ENCODE measurements at places on chromosomes 16 and 17.

- no peak for DNase-seq
Observed at GRCh38 chr17:6444571-6445335, 498 bp downstream of the PIMREG start.

DNA sequence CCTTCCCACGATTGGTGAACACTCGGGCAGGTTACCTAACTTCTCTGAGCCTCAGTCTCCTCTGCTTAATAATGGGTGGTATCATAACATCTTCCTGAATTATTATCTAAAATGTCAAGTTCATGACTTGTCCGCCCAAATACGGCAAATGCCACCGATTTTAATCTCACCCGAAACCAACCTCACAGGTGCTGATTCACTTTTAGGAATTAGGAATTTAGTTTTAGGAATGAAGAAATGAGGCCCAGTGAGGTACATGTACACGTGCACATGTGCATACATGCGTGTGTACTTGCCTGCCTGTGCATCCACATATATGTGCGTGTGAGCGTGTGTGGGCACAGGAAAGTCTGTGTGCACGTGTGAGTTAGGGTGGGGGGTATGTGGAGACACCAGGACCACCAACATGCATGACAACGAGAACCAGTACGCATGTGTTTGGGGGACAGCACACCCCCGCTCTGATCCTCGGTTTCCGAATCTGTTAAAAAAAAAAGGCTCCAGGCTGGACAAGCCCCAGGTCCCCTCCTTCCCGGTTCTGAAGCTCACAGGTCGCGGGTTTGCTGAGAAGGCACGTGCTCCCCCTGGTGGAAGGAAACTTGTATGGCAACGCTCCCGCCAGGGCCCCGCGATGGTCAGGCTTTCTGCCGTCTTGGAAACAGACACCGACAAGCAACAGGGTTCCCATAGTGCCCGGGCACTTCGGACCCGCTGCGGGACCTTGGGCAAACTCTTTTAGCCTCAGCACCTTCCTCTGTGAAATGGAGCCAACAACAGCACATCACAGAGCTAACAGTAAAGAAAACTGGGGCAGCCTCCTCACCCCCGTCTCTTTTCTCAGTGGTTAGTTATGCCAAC, 219.2 kb downstream of the RBFOX3 start:
- peak; percentile 17 for DNase-seq

DNA sequence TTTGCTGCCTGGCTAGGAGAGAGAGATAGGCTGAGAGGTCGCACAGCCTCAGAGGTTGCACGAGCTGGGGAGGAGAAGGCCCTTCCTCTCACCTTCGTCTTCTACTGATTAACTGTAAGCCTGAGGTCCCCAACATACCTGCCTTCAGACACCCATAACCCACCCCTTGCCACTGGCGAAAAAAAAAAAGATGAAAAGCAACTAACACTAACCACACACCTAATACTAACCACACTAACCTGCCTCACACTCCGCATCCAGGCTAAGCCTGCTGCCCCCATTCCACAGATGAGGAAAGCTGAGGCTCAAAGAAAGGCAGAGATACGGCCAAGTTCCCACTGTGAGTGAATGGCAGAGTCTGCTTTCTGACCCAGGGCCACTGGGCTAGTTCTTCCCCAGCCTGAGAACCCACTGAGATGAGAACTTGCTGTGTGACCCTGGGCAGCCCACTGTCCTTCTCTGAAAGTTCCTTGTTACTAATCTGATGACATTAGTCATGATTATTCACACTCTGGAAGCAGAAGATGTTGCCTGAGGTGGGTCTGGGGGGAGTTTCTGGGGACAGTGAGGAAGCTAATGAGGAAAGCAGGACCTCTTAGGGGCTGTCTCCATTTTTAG, 4.6 kb downstream of the IL21R start:
- no peak for DNase-seq

DNA sequence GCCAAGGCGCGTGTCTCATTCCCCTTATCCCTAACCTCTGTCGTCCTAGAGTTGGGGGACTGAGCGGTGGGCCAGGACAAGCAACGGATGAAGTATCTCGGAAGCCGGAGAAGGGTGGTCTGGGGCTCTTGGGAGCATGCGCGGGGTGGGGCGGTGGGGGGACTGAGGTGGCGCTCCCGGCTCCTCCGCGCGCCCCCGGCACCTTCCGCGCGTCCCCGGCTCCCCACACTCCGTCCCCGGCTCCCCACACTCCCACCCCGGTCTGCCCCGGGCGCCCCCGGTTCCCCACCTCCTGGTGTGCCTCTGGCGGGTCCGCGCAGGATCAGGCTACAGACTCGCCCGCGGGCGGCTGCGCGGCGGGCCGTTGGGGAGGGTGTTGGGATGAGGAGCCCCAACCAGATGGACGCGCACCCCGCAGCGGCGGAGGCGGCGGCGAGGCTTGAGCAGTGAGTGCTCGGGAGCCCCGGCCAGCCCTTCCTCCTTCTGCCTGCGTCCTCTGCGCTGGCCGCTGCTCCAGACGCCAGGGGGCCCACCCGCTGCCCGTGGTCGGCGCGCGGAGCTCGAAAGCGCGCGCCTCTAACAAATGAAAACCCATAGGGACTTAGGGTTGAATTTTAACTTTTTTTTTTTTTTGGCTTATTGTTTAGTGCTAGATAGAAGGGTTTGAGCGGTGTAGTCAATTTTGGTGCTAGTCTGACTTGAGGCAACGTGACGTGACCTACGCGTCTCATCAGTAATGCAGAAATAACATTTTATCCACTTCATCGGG, 5.6 kb upstream of the CRYM start:
- no peak for DNase-seq

DNA sequence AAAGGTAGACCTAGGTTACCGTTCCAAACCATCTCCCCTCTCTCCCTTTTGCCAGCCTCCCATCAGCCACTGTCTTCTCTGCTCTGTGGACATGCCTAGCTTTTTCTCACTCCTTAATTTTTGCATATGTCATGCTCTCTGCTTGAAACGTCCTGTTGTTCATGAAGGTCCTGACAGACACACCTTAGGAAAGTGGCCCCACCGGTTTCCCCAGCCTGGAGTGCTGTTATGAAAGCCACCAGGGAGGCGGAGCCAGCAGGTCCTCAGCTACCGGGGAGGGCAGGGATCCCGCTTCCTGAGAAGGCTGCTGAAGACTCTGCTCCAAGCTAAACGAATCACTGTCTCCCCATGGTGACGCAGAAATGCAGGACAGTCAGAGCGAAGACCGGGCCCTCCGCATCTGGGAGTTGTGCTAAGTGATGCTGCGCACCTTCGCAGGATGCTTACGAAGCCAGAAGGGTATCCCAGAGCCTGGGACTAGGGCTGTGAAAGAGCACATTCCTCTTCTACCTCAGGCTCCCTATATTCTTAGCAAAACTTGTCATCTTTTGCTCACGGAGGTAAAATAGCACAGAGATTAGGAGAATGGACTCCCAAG, 2.3 kb upstream of the SLC16A11 start:
- DNase-seq: no peak

DNA sequence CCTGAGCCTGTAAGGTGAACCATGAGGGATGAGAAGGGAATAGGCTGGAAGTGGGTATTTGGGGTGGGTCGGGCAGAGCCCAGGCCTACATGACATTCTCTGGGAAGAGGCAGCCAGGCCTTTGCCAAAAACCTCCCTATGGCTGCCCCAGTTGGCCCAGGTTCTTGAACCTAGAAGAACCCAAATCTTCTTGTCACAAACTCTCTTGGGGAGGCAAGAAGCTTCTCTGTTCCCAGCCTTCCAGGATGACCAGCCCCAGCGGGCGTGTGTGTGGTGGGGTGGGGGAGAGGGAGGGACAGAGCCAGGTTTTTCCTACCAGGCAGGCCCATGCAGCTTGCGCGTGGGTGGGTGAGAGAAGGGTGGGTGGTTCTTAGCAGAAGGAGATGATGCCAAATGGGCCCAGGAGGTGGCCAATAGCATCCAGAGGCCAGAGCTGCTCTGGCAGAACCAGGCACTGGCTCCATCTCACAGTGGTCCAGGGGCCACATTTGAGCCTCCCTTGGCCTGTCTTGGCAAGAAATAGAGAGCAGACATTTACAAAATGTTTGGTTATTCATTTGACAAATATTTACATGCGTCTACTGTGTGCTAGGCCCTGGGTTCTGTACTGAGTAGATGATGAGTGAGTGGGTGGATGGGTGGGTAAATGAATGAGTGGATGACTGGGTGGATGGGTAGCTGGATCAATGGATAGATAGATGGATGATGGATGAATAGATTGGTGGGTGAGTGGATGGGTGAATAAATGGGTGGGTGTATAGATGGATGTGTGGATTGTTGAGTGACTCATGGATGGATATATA, 44.3 kb upstream of the PLCG2 start:
- no peak for DNase-seq

- DNase-seq: no peak
Observed at GRCh38 chr17:7548585-7549400, at the start of gene TNFSF12. Gene TNFSF12 (plus strand): TSS chr17:7549058. CDS start chr17:7549154, 96 bp downstream.

- DNase-seq: no peak
Observed at GRCh38 chr16:1374418-1375297, 22.9 kb downstream of the GNPTG start.

GRCh38 chr16:57536306-57537193, at the start of gene CCDC102A:
Gene CCDC102A (minus strand): TSS chr16:57536571. CDS start chr16:57529177, 7,394 bp downstream.
- DNase-seq: peak; percentile 31

DNA sequence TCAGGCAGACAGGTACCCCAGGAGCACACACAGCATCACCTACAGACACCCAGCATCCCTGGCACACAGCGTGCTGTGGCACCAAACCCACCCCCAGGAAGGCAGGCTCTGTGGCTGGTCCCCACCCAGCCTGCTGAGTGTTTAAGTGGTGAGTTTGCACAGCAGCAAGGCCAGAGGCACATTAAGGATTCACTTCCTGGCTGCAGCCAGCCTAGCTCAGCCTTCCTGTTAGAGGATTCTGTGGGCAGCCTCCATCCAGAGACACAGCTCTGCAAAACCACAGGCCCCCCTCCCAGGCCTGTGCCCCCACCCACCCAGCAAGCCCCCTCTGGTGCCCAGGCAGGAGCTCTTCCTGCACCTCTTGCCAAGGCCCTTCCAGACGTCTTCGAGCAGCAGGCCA, 36.1 kb upstream of the PHB1 start:
- no peak for DNase-seq

DNA sequence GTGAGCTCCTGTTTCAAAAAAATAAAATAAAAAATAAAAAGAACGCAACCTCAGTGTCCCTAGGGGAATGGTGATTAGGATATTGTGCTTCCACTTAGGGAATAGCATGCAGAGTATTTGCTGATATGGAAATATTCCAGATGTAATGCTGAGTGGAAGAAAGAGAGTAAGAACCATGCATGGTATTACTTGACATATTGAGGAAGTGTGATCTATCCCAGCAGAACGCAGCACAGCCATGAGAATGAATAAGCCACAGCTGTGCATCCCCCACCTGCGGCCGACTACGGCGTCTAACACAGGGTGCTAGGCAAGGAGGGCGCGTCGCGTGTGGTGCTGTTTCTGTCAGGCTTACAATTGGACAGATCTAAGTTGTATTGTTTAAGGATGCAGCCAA, 49.5 kb downstream of the FOXK2 start:
- DNase-seq: no peak

- no peak for DNase-seq
Observed at GRCh38 chr16:67443265-67443664, 12.3 kb downstream of the HSD11B2 start.

DNA sequence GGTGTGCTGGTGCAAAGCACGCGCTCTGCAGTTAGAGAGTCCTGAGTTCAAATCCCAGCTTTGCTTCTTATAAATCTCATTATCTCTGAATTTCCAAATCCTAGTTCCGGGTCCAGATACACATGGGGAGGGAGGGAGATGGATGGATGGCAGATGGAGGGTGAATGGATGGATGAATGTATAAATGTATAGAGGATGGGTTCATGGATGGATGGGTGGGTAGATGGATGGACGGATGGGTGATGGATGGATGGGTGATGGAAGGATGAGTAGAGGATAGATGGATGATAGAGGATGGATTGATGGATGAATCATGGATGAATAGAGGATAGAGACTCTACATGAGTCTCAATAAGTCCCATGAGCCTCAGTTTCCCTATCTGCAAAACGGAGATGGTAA, 89.9 kb downstream of the MYH11 start:
- no peak for DNase-seq

GRCh38 chr16:17149904-17150483, 320.8 kb downstream of the XYLT1 start:
- DNase-seq: no peak

- DNase-seq: no peak
Observed at GRCh38 chr17:79570653-79571052, 40.2 kb downstream of the RBFOX3 start.

DNA sequence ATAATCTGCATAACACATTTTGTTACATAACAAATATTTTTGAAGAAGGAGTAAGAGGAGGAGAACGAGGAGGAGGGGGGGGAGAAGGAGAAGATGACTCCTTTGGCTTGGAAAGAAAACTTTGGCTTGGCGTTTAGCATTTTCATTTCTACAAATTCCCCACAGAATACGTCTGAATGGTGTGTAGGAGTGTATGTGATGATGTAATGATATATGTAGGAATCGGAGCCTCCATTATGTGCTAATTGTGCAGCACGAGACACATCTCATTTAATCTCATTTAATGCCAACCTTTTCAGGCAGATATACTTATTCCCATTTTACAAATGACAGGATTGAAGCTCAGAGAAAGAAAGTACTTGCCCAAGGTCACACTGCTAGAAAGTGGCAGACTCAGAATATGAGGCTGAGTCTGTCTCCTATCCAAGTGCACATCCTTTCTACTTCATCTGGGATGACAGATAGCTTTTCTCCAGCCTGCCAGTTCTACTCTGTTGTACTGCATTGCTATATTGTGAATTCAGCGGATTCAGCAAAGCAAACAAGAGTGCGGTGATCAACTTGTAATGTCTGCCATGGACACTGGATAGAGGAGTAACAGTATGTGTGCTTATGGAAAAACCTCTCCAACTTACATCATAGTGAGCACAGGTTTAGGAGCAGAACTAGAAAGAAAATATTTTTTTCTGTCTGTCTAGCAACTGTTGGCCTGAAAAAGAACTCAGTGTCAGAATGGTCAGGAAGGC, 10.4 kb upstream of the SLC47A2 start:
- no peak for DNase-seq

DNA sequence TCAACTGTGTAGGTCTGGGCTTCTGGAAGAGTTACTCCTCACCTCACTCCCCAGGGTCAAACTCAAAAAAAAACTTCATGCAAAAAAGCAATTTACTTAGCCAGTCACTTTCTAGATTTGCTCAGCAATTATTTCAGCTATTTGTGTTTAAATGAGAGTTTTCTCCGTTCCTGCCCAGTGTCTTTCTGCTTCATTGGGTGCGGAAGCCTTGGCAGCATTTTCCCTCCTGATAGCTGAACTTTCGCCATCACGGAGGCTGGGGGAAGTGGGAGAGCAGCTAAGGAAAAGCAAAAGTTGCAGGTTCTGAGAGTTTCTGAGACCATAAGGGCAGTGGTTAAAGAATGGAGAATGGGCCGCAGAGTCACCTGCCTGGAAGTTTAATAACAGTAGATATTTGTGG, 287.1 kb upstream of the DYNLRB2 start:
- no peak for DNase-seq
